ENCODE measurements at places on chromosomes 16 and 17.

- DNase-seq, result no peak
Observed at GRCh38 chr17:57478478-57479250, 222.3 kb downstream of the MSI2 start.

- no peak for DNase-seq
Observed at GRCh38 chr17:55931446-55931845, 180.6 kb downstream of the PCTP start.

DNA sequence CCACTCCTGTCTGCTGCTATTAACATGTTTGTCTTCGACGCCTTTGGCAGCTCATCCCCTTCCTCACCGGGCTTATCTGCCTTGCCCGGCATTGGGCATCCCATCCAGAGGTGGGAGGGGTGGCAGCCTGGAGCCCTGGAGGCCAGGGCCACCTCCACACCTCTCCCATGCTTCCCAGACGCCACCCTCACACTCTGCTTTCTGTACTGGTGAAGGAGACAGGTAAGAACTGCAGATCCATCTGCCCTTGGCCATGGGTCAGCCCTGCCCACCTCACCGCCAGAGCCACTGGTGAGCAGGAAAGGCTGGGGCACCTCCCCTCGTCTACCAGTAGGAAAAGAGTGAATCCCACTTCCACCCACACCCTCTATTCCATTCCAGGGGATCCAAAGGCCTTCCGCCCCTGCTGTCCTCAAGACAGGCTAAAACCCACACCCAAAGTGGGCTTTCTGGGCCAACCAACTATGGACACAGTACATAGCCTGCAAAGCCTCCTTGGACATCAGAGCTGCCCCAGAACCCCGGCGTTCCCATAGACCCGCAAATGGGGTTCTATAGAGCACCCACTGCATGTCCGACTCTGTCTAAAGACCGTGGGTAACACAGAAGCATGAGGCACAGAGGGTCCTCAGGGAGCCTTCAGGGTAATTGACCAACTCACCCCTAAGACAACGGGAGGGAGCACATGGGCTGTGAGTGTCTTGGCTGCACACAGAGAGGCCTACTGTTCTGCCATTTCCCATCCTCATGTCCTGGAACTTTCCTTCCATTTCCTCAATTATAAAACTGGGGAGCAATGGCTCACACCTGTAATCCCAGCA is 23.4 kb upstream of the RBFOX3 start:
- no peak for DNase-seq

- no peak for DNase-seq
Observed at GRCh38 chr17:50764734-50765149, 2.6 kb downstream of the ANKRD40CL start.

DNA sequence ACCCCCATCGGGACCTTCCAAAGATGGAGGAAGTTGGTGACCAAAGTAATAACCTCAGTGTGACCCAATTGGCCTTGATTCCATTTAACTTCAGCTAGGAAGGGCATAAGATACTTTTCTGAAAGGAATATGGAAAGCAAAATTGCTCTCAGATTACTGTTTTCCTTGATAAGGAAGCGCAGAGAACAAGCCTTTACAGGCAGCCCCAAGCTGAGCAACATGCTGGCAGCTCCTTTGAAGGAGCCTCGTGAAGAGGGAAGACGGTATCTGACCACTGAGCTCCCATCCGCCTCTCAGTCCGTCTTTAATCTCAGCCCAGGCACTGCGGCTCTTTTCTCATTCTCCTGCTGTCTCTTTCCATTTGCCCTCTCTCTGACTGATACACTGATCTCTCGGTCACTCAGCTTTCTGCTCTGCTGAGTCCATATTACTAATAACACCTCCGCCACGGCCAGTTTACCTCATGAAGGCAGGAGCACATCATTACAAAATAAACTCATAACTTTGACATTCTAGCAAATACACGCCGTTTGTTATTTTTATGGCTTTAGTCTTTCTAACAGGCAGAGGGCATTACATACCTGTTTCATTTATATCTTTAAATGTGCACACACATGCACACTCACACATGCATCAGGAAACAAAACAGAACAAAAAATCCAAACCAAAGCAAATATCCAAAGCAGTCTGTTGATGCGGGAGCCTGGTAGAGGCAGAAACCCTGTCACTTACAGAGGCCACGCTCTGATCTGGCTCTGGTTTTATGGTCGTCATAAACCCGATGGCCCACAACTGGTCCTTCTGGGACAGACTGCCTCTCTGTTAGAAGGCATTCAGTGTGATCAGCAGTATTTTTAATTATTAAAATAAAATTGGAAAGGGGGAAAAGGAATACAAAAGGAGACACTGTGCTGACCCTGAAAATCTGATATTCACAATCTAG is 183.2 kb downstream of the AATF start:
- DNase-seq, result no peak

DNA sequence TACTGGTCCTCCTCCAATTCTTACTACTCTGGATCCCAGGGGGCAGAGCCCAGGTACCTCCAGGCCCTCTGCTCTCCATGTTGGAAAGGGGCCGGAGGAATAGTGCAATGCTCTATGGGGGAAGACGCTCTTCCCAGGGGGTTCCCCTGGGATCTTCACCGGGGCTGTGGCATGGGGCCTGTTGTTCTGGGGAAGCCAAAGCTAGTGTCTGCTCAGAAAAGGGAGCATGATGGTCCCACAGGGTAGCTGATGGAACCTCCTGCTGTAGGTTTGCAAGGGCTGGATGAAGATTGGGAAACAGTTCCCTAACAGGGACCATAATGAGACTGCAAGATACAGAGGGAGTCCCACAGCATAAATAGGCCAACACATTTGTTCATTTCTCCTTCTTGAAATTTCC is 114.7 kb downstream of the IRX5 start:
- DNase-seq, result no peak

GRCh38 chr17:32266389-32267301 is 1.0 kb downstream of the RHBDL3 start:
- peak; percentile 70 for DNase-seq

DNA sequence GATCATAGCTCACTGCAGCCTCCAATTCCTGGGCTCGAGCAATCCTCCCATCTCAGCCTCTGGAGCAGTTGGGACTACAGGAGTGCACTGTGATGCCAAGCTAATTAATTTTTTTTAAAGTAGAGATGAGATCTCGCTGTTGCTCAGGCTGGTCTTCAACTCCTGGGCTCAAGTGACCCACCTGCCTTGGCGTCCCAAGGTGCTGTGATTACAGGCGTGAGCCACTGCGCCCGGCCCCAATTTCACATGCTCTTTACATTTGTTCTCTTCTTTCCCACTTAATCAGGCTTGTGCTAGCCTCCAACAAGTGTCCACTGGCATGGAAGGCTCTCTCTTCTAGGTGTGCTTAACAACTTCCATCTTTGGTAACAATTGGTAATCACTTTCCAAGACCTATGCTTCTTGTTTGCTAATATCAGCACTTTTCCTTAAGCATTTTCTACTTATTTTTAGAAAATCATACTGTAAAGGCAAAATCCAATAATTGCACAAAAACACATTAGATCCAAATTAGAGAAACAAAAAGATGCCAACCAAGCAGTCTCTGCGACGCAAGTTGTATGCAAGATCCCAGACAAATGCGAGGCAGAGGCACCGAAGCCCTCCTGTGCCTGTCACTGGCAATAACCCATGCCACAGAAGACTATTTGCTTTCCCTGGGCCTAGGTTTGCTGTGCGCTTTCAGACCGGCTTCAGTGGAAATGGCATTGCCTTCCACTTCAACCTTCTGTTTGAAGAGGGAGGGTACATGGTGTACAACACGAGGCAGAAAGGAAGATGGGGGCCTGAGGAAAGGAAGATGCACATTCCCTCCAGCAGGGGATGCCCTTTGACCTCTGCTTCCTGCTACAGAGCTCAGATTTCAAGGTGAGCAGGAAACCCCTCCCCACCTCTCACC is 52.6 kb downstream of the NOS2 start:
- DNase-seq, result peak; percentile 39

DNA sequence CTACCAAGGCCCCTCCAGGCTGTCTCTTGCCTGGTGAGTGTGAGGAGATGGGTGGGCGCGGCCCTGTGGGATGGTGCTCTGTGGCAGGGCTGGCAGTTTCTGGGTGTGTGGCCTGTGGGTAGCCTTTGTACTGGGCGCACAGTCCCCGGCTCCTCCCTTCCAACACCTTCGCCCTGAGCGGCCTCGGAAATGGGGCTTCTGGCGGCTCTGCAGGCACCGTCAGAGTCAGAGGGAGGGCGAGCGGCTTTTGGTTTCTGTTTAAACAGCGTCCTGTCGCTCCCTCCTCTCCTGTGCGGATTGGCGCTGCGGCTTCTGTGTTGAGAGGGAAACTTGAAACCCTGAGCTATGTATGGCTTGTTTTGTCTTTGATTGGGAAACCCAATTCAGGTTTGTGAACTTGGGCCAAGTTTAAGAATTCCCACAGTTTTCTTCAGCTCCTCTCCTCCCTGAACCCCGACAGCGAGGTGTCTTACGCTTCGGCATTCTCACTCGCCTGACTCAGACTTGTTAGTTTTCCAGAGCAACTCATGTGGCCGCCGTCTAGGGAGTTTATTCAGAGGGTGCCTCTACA is 8.3 kb upstream of the ZNF750 start:
- DNase-seq, result peak; percentile 38

- DNase-seq, result no peak
Observed at GRCh38 chr16:75022567-75022966, 23.7 kb downstream of the ZNRF1 start.

Measured in NCI-H69 (cell line).